ENCODE measurements at places on chromosomes 12 and 14. TPM values are rescaled to one million over a fixed set of nuclear protein-coding genes. Genes with fewer than 3 reads are reported as not detected.
A peak's percentile ranks its signal among the peaks of the same experiment; 100 is the strongest.

IFNG-AS1 gene
- 0.69 TPM for polyA plus RNA-seq

GALNT6 gene
- polyA plus RNA-seq = 0.75 TPM

BBOF1 gene
- polyA plus RNA-seq = 10.1 TPM

LRRC9 gene
- polyA plus RNA-seq = 0.27 TPM

E2F7 gene
- 4.6 TPM for polyA plus RNA-seq

DNA sequence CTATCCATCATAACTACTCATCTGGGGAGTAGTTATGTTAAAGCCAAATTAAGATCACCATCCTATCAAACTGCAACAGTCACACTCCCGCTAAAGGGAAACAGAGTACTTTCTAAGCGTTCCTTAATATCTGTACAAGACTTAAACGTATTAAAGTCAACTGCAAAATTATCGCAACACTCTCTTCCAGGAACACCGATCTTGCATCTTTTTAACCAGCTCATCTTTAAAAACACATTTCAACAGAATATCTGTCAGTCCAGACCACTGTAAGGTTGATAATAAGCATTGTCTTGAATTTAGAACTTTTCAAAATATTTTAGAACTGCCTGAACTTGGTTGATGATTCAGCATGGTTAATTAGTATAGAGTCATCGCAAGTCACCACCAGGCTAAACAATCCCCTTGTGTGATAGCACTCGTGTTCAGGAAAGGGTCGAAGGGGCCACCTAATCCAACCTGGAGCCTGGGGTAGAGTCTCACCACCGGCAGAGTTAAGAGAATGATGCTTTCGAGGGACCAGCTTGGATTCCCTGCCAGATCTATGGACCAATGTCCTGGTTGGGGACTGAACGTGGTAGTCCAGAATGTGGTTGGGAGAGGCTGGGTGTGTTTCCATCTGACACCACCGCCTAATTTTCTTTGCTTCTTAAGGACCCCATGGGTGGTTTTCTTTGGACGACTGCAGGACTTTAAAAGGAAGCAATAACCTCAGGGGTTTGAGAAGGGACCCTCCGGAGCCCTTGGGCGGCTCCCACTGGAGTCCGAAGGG is 890 bp downstream of the SPTLC2 start:
- DNase-seq = peak; percentile 32

- DNase-seq = no peak
Observed at GRCh38 chr14:77579780-77580179, 36.7 kb downstream of the SPTLC2 start.

DNA sequence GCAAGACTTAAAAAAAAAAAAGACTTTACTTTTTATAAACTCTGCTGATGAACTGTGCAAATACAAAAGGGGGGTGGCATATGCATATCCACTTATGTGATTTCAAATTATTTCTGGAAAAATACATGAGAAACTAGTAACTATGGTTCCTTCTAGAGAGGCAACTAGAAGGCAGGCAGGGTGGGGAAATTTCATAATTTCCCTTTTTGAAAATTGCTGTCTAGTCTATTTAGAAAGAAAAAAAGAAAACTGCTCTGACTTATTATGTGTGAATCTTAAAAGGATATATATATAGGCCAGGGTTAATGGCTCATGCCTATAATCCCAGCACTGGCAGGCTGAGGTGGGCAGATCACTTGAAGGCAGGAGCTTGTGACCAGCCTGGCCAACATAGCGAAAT is 42.3 kb downstream of the ANAPC7 start:
- DNase-seq = no peak

All from muscle of back (tissue), 13 donors.